ENCODE measurements at places on chromosomes 5 and 9. TPM values are rescaled to one million over a fixed set of nuclear protein-coding genes. Genes with fewer than 3 reads are reported as not detected.

- peak; percentile 30 for DNase-seq
These were observed 23.2 kb upstream of the PTGS1 start for GRCh38 chr9:122347348-122348287.

- no peak for DNase-seq
These were observed 26.7 kb upstream of the GRIA1 start for GRCh38 chr5:153463806-153464205.

DNA sequence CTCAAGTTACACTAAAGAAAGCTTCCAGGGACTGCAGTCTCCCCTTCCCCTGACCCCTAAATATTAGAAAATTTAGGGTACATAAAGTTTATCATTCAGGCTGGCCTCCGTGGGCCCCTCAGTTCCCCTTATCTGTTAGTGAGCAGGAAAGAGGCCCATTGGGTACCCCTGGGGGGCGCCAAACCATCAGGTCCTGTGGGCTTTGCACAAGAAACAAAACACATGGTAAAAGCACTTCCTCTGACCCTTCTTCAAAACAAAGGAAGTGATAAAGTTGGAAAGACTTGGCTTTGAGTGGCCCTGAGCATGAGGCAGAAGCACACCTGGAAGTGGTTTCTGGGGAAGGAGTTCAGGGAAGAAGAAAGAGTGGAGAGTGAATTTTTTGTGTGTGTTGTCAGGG is 213.0 kb downstream of the SMARCA2 start:
- peak; percentile 43 for DNase-seq

DNA sequence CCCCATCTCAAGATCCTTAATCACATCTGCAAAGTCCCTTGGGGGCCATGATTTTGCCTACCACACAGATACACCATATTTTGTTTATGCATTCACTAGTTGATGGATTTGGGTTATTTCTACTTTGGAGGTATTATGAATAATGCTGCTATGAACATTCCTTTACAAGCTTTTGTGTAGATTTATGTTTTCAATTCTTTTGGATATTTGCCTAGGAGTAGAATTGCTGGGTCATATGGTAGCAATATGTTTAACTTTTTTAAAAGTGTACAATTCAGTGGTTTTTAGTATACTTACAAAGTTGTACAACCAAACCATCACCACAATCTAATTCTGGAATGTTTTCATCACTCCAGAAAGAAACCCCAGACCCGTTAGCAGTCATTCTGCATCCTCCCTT is 7.8 kb upstream of the ANP32B start:
- DNase-seq, result no peak

DNA sequence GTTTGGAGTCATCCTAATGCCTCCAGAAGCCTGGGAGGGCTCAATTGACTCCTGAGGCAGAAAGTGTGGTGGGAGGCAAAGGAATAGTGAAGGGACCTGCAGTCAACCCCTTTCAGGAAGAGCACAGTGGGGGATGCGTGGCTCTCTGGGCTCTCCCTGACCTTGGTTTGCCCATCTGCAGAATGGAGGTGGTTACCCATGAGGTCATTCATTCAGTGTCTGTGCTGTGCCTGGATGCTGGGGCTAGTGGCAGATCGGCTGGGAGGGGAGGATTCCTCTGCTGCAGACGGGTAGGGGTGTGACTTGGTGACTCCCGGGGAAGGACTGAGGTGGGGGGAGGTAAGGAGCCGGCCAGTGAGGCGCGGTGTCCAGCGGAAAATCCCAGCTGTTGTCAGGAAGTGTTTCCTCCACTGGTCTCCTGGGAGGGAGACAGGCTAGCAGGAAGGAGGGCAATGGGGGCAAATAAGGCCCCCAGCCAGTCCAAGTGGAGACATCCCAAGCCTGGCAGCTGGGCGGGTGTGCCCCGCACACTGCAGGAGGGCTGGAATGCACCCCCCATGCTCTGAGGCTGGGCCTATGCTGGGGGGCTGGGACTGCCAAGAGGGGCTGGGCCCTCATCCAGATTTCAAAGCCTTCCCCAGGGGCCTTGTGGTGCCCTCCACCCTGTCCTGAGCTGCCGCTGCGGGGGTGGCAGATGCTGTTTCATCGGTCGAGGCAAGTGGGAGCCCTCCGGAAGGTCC is 10.9 kb downstream of the CXXC5 start:
- DNase-seq, result peak; percentile 88

GRCh38 chr5:179327021-179327735 is 18.1 kb downstream of the ADAMTS2 start:
- no peak for DNase-seq

S1PR3 gene
- 34.6 TPM for polyA plus RNA-seq
